Activated CD8-positive, alpha-beta memory T cell treated with anti-CD3 and anti-CD28 coated beads, Interleukin-2, amount 10 ng/mL, durations not matched to agents 7 days and 5 days (primary cell): ENCODE measurements at places on chromosomes 7 and 10.

DNA sequence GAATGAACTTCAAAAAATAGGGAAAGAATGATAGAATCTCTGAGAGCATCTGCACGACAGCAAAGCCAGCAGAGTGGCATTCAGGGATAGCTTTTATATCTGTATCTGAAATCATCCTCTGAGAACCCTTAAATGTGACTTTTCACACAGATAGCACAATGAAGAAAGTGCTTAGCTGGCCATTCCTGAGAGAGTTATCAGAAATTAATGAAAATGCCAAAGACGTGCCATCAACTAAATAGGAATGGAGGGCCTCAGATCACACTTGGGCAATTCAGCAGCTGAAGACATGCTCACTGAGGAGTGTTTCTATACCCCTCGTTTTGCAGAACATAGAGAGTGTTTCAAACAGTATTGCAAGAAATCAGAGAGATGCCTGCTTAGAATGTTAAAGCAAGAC, 51.6 kb downstream of the AKR1B1 start:
- DNase-seq, result no peak

GRCh38 chr7:78769481-78770101, 683.9 kb downstream of the MAGI2 start:
- DNase-seq, result no peak

DNA sequence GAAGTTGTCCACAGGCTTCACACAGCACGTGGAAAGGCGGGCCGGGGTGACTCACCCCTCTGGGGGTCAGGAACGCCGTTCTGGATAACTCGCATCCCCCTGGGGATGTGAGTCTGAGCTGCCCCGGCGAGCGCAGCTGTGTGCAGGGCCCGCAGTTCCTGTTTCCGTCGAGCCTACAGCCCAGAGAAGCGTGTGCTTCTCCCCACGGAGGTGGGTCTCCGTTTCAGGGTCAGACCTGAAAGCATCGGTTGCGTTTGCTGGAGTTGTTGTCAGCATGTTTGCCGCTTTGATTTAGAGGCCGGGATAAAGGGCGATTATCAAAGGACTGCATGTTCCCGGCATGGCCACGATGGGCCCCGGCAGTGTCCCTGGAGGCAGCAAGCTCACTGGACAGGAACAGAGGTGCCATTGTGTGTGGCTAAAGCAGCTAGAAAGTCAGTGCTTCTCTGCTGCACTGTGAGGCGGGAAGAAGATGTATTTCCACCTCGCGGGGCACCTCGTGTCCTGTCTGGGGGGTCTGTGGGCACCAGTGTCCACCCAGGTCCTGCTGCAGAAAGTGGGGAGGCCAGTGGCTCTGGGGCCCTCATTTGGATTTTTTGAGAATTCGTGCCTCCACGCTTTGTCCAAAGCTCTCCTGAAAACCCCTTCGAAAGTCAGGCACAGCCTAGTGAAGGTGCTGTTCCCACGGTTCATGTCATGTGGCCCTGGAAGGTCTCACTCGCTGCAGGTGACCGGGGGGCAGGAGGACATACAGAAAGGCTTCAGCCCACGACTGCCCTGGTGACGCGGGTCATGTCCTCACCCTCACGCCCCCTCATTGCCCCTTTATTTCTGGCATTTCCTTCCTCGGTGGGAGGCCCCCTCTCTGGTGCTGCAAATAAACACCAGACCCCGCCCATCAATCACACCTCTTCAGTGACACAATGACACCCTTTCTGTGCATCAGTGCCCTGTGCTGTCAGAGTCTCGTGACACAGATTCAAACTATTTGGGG, 27.4 kb upstream of the GDI2 start:
- DNase-seq, result no peak

DNA sequence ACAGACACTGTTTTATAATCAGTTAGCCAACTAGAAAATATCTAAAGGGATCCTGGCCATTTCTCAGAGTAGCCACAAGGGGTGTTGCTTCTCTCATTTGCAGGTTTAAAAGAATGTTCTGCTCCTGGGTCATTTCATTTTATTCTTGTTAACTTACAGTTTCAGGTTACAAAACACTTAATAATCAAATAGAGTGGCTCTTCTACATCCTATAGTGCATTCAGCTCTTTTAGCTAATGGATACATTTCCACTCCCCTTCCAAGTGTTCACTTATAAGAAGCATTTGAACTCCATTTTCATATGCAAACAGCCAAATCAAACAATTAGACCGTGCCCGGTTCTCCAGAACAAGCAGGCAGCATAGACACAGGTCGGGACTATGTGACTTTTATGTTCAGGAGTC, 117.5 kb downstream of the TRIL start:
- DNase-seq, result no peak

DNA sequence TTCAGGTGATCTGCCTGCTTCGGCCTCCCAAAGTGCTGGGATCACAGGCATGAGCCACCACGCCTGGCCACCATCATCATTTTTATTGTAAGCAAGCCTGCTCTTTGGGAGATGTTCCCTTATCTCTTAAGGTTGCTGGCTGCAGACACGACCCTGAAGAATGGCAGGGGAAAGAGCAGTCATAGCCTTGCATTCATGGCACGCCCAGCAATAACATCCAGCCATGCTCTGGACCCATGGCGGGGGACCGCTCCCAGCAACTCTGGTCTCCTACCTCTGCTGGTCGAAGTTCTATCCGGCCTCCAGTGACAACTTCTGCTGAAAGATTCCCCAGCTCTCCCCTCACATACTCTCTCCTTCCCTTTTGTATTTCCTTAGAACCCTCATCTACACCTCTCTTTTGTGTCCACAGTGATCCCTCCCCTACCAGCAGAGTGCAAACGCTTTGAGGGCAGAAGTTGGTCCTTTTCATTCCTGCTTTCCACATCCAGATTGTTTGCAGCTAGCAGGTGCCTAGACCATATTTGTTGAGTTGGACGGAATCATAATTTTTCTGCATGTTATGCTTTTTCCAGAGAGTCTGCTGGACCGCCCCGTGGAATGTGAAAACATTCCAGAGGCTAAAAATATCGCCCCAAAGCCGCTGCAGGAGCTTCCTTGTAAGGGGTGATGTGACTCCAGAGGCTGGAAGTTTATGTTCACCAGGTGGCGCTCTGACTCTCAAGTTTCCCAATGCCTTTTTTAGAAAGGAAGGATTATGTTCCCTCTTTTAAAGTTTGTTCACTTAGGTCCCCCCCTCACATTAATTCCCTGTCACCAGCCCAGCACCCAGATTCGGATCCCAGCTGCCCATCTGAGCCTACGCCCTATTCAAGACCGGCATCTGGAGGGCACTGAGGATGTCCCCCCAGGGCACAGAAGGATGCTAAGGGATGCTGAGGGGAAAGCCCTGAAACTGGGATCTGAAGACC, 4.3 kb upstream of the MARVELD1 start:
- DNase-seq, result peak; percentile 57

GRCh38 chr7:133022661-133023060, 59.2 kb downstream of the CHCHD3 start:
- no peak for DNase-seq

DNA sequence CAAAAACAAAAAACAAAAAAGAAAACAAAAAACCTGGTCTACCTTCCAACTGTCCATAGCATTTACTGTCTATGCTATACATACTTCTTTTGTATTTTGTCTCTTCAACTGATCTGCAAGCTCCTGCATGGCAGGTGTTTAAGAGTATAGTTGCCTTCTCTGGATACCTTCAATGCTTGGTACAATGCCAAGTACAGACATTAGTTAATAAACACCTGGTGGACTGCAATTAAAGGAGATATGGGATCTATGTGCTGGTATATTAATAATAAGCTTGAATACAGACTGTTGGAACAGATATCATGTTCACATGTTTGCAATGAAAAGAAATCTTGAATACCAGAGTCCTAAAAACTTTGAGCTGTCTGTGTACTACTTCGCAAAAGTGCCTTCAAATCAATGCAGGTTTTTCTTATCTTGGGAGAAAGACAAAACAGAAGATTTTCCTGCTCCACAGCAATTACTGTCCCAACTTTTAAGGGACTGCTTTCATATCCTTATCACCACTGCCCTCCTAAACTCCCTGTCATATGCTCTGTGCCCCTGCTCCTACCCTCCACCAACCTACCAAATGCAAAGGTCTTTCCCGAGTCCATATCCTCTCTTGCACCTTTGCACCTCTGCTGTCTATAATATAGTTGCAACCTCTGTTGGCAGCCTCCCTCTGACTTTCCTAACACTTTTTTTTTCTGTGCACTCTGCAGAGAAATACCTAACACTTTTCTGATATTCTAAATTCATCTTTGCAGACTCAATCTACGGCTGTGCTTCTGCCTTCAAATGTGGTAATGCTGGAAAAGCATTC, 85.1 kb downstream of the DNMBP start:
- DNase-seq, result no peak

GRCh38 chr10:124032971-124033886, 60.2 kb downstream of the CHST15 start:
- no peak for DNase-seq

- no peak for DNase-seq
Measured at GRCh38 chr10:122236690-122237306, 34.3 kb upstream of the BTBD16 start.

DNA sequence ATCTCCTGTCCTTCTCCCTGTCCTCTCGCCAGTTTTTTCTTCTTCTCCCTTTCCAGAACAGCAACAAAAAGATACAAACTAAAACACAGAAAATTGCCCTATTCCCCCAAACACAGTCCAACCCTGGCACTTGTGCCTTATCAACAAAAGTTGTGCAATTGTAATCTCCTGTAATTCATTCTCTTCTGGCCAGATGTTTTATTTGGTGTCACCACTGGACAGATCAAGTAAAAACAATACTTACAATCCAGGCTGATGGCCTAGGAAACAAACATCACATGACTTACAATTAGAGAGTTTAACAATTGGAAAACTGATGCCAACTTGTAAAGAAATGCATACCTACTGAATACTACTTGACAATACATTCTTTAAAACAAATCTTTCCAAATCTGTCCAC, 231.6 kb downstream of the ETV1 start:
- no peak for DNase-seq

- no peak for DNase-seq
Measured at GRCh38 chr10:43925793-43926192, 277.1 kb upstream of the ZNF32 start.

- peak; percentile 81 for DNase-seq
Measured at GRCh38 chr7:75642810-75643486, 95.8 kb downstream of the HIP1 start.

GRCh38 chr10:15931376-15931775, 71.1 kb upstream of the MINDY3 start:
- no peak for DNase-seq

- no peak for DNase-seq
Measured at GRCh38 chr10:78777466-78777865, 291.3 kb upstream of the ZMIZ1 start.

GRCh38 chr10:101066146-101066895, 4.5 kb downstream of the KAZALD1 start:
- peak; percentile 69 for DNase-seq

- no peak for DNase-seq
Measured at GRCh38 chr7:41629711-41630111, 73.2 kb downstream of the INHBA start.
